ENCODE measurements at places on chromosomes 12 and 14.

DNA sequence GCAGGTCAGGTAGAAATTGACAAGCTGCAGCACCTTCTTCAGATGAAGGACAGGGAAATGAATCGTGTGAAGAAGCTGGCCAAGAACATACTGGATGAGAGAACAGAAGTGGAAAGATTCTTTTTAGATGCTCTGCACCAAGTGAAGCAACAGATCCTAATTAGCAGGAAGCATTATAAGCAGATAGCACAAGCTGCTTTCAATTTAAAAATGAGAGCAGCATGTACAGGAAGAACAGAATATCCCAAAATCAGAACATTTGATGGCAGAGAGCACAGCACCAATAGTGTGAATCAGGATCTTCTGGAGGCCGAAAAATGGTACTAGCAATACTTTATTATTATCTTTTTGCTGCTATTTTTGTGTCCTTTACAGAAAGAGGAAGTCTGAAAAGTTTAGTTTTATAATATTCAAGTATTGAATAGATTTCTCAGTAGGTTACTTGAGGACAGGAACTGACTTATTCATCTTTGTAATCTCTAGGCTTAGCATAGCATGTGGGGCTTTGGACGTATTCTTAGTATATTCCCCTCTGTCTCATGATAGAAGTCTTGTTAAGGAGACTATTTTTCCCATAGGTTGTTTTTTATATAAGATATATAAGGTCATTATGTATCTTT, 30.8 kb downstream of the BBOF1 start:
- DNase-seq: no peak

GRCh38 chr14:104513641-104514046, 65.9 kb upstream of the C14orf180 start:
- DNase-seq: no peak

GRCh38 chr14:100299238-100299560, 7.0 kb downstream of the SLC25A29 start:
- DNase-seq: no peak

DNA sequence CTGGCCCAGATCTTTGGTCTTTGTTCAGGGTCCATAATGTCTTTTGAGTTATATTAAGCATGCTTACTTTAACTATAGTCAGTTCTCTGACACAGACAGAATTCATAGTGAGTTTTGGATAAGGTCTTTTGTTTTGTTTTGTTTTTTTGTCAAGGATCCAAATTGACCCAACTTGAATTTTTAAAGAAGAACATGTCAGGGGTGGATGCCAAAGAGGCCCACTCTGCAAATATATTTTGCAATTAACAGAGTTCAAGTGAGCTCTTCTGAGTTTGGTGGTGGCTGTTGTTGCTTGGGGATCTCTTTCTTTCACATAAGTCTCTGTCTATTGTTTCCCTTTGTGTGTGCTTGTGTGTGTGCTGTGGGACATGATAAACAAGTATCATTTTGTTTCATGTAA, 34.4 kb upstream of the PMCH start:
- no peak for DNase-seq

DNA sequence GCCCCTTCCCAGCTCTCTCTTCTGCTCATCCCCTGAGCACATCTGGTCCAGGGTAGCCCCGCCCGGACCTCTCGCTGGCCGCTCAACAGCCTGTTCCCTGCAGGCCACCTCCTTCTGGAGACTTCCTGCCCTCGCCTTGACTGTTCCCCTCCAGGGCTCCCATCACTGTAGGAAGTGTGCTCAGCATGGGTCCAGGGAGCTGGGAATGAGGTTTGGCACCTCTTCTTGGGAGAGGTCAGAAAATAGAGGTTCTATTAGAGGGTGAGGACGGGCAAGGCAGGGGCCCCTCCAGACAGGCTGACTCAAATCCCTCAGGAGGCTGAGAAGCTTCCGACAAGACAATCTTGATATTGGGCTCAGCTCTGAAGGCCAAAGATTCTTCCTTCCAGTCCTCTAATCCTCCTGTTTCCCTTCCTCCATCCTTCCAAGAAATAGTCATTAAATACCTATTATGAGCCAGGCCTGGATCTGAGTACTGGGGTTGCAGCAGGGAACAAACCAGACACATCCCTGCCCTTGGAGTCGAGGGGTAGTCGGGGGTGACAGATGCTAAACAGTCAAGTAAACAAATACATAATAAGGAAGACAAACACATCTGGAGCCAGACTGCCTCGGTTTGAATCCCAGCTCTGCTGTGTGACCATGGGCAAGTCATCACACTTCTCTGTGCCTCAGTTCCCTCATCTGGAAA, 30.6 kb downstream of the CMKLR1 start:
- DNase-seq: no peak

GRCh38 chr12:65016881-65017650, 104.0 kb downstream of the WIF1 start:
- DNase-seq: no peak

DNA sequence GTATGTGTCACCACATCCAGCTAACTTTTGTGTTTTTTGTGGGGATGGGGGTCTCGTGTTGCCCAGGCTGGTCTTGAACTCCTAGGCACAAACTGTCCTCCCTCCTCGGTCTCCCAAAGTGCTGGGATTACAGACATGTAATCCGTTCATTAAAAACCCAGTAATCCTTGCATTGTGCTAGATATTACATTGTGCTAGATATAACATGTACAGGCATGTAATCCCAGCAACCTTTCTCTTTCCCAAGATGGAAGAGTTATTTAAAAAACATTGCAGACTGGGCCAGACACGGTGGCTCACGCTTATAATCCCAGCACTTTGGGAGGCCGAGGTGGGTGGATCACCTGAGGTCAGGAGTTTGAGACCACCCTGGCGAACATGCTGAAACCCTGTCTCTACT, 19.7 kb downstream of the ELK3 start:
- DNase-seq: no peak

DNA sequence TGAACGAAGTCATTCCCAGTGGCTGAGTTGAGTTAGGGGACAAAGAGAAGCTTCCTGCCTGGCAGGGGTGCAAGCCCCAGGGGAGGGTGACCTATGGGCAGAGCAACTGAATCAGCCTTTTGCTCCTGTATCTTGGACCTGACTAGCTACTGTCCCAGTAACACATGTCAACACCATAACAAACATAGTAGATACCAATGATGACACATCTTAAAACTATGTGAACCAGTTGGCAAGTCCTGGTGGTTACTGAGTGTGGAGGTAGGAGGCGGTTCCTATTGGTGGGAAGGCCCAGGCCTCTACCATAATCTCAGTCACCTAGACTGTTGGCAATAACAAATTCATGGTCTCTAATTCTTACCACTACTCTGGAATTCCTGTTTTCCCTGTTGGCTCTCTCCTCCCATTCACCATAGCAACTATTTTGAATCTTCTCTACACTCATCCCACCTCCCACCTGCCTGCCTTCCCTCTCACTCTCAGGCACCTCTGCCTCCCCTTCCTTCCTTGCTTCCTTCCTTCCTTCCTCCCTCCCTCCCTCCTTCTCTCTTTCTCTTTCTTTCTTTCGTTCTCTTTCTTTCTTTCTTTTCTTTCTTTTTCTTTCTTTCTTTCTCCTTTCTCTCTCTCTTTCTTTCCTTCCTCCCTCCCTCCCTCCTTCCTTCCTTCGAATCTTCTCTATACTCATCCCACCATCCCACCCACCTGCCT, 8.1 kb upstream of the P2RX7 start:
- no peak for DNase-seq

- DNase-seq: no peak
Measured at GRCh38 chr12:45191239-45191638, 24.7 kb upstream of the ANO6 start.

- no peak for DNase-seq
Measured at GRCh38 chr12:24901576-24902461, 47.1 kb downstream of the BCAT1 start.

DNA sequence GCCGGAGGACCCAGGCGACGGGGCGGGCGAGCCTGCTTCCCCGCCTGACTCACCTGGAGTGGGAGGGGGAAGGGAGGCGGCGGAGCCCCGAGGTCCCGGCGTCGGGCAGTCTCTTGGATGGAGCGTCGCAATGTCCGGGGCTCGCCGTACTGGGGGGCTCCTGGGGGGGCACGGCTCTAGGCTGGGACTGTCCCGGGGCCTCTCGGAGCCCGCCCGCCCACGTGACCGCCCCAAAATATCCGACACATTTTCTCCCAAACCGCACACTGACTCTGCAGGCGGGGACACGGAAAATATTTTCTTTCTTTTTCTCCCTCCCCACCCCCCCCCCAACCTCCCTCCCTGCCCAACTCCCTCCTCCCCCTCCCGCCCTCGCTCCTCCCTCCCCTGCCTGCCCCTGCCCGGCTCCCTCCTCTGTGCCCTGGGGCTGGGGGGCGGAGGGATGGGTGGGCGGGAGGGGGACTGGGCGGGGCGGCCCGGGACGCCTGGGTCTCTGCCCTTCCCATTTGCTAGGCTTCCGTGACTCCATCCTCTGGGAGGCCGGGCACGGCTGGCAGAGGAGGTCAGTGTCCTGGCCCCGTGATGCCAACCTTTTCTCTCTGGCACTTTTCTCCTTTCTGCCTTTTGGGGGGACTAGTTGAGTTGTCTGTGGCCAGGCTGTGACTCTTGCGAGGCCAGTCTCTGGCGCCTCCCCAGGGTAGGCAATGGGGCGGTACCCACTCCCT, at the start of gene RARG:
Gene RARG (minus strand): TSS at position 289 of the 725 bp plus-strand sequence. CDS start 4,664 bp downstream, outside the sequence.
- DNase-seq: no peak

DNA sequence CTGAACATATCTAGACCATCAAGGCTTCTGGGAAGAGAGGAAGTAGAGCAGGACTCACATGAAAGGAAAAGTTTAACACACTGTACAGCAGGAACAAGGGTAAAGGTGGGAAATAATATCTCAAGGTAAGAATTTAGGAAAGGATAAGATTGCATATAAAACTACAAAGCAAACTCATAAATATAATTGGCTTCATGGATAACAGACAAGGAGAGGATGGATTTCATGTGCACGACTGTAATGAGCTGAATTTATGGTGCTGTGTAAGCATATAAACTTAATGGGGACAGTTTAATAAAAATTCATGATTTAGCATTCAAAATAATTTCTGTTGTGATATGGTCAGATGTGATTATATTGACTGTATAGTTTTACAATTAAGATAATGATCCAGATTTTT, 298.0 kb downstream of the GXYLT1 start:
- no peak for DNase-seq

GRCh38 chr14:96391293-96392118, 422 bp upstream of the AK7 start:
- DNase-seq: peak; percentile 95

DNA sequence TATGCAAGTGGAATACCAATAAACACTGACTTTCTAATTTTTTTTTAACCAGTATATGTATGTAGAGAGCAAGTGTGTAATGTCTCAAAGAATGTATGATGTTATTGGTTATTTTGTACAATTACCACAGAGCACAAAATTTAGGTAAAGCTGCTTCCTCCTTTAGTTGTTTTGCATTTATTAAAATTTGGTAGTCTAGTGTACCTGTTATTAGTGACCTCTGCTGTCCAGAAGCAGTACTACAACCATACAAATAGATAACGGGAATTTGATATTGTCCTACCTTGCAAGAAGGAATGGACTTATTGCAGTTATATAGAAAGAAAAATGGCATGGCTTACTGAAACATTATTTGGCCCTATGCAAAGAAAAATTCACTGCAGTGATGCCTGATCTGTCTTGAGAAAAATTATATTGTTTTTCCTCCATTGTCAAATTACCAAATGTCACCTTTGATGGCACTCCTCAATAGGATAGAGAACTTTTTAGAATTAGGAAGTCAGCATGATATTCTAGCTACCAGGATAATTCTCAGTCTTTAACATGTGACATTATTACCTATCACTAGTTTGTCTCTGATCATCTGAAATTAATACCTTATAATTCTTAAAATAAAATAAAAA, 153.9 kb upstream of the RMST start:
- no peak for DNase-seq

- no peak for DNase-seq
Measured at GRCh38 chr12:64147011-64147631, 75.0 kb downstream of the KICS2 start.

DNA sequence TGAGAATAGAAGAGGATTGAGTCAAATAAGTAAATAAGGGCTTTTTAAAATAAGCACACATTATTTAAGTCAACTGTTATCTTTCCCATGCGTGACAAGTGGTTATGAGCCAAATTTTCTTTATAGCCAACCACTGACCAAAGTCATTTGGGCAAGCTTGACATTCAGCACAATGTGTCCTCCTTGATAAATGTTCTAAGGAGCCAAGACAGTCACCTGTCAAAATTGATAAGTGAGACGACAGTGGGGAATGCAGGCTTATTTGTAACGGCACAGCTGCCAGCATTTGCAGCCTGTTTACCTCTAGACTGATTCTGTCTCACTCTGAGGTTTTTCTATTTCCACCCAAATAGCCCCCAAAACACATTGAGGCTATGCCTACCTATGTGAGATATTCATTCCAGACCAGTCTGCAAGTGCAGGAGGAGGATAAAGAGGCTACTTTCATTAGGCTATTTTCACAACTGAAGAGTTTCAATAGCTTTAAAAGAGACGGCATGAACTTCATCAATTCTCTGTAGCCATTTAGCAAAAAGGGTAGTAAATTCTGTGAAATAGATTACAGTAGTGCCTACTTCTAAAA, 339.5 kb downstream of the PDZRN4 start:
- DNase-seq: no peak
